ENCODE measurements at places on chromosomes 12 and 14.

- no peak for DNase-seq
These were observed 32.5 kb downstream of the PAWR start for GRCh38 chr12:79658221-79658620.

DNA sequence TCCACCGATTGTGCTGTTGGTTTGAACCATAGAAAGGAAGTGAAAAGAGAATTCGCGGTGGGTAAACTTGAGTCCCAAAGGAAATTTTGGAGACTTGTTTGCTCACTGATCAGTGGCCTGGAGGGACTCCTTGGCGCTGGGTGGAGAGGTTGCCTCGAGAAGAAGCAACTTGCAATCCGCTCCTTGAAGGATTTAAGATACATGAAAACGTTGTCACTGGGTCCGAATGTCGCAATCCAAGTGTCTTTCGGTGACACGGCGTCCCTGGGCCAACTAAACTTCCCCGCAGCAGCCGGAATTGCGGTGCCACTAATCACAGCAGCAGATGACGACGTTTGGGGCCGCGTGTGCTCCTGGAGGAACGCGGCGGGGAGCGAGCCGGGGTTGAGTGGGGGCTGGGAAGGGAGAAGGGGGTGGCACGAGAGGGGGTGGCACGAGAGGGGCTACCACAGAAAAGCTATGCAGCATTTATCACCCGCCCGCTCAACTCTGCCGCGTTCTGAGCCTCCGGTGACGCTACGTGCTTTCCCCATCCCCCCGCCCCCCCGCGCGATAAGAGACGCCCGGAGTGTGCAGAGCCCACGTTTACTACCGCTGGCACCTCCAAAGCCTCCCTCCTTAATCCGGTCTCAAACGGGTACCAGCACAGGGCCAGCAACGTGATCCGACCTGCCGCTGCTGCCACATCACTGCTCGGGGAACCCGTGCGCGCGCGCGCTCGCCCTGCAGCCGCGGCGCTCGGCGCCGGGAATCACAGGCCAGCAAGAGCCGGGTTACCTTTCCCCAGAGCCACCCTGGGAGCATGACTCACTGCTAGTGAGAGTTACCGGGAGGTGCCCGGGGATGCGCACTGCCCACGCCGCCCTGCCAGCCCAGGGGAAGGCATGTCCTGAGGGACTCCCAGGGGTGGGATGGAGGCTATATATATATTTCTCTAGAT, 833 bp upstream of the BHLHE41 start:
- DNase-seq = no peak

GRCh38 chr12:75390156-75390898, 562 bp upstream of the GLIPR1L2 start:
- no peak for DNase-seq

DNA sequence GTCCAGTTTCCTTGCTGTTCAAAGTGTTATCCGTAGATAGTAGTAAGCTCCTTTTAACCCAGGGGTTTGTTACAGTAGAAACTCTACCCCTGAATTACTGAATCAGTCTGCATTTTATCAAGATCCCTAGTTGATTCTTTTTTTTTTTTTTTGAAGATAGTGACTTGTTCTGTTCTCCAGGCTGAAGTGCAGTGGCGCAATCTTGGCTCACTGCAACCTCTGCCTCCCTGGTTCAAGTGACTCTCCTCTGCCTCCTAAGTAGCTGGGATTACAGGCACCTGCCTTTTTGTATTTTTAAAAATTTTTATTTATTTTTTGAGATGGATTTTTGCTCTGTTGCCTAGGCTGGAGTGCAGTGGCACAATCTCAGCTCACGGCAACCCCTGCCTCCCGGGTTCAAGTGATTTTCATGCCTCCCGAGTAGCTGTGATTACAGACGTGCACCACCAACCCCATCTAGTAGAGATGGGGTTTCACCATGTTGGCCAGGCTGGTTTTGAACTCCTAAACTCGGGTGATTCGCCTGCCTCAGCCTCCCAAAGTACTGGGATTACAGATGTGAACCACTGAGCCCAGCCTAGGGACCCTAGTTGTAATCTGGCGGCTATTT, 10.5 kb downstream of the LARP4 start:
- no peak for DNase-seq

DNA sequence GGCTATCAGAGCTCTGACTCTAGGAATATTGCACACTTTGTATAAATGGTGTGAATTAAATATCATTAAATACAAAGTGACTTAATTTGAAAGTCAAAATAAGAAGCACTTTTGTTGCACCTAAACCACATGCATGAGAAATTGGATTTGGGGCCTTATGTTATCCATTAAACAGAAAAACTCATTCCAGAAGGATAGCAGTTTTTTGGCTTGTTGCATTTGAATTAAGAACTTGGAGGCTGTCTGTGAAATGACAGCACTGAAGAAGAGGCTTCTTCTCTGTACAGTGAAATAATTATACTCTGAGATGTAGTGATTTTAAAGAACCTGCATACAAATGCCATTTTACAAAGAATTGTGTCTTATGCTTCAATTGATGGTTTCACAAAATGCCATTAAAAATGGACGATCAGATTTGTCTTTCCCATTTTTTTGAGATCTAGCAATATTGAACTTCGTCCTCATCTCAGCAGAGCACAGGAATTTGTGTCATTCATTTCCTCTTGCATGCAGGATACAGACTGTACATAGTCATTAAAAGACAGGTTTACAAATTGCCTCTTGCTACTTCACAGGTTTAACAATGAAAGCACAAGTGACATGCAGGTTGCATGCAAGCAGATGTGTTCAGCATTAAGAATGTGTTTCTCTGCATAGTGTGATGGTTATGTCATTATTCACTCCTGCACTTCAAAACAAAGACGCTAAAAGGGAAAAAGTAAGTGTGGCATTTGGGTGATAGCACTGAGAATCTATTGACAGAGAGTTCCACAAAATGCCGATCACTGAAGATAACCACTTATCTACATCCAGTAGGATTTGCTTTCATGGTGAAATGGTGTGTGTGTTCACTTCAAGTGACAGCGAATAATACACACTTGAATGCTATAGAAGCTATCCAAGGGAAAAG, 35.9 kb upstream of the PYGL start:
- no peak for DNase-seq

Measured in pulmonary artery endothelial cell (primary cell).